ENCODE measurements at places on chromosomes 16 and 17.

DNA sequence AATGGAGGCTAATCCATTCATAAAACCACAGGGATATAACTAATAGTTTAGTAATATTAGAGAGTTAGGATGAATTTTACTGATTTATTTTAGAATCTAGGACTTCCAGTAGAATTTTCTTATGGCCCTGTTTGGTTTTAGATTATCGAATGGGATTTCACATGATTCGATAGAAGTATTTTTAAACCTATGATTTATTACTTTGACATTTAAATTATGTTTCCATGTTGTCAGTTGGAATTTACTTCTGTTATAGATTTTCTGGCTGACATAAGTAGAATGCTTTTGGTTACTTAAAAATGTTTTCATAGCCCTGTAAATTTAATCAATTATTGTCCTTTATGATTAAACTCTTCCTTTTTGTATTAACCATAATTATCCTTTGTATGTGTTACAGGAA lies 158.8 kb downstream of the CHD9 start:
- DNase-seq = no peak

DNA sequence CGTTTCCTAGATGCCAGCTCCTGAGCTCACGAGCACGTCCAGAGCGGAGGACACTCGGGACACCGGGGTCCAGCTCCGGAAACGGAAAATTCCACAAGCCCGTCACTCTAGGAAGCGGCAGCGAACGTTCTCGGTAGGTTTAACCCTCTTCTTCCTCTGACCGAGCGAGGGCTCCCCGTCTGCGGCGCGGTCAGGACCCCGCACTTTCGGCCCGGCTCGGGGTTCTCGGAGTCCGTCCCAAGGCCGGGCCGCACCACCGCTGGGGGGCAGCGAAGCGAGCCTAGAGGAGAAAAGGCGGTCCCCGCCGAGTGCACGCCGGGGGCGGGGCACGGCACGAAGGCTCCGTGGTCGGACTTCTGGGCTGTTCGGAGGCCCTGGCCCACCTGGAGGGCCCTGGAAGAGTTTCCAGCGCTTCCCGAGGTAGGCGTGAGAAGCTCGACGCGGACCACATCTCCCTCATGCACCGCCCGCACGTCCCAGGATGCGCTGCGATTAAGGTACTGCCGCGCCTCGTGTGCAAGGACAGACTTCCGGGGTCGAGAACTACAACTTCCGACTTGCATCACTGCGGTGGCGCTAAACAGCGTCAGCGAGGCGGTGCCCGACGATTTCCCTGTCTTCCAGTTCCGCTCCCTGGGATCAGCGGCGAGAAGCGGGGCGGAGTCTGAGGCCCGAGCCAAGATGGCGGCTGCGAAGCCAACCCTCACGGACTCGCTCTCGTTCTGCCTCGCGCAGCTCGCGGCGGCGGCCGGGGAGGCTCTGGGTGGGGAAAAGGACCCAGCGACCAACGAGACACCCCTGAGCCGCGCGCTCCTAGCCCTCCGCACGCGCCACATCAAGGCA lies at the start of gene ARMC5:
TSS of gene ARMC5 (plus strand) at position 658 of the 843 bp plus-strand sequence. CDS start at position 682, 24 bp downstream.
- peak; percentile 84 for DNase-seq

GRCh38 chr16:72939247-72939646 lies 108.7 kb downstream of the ZFHX3 start:
- no peak for DNase-seq

DNA sequence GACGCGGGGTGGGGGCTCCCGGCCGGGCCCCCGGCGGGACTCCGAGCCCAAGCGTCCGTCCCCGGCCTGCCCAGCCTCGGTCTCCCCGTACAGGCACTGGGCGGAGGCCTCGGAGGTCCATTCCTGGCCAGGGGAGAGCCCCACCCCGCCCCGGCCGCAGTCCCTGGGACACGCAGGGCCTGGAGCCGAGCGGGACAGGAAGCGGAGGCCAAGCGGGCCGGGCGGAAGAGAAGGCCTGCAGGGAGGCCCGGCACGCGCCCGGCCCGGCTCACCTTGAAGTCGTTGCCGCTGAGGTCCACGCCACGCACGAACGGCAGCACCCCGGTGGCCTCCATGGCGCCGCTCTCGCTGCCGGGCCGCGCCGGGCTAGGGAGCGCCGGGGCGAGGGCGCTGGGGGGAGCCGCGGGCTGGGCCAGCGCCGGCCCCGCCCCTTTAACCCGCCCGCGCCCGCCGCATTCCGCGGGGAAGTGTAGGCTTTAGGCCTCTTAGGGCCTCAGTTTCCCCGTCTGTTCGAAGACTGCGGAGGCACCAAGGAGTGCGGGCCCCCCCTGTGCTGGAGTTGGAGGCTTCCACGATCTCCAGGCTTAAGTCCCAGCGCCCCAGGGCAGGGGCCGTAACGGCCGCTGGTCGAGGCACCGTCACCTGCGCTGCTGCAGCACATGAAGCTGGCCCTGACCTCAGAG lies at the start of gene FLII:
TSS of gene FLII (minus strand) at position 383 of the 683 bp plus-strand sequence. CDS start at position 335, 48 bp downstream.
- peak; percentile 31 for DNase-seq

GRCh38 chr17:81380131-81380530 lies 15.1 kb upstream of the BAHCC1 start:
- DNase-seq = no peak

GRCh38 chr16:1787322-1788094 lies 4.7 kb downstream of the NUBP2 start:
- DNase-seq = no peak

DNA sequence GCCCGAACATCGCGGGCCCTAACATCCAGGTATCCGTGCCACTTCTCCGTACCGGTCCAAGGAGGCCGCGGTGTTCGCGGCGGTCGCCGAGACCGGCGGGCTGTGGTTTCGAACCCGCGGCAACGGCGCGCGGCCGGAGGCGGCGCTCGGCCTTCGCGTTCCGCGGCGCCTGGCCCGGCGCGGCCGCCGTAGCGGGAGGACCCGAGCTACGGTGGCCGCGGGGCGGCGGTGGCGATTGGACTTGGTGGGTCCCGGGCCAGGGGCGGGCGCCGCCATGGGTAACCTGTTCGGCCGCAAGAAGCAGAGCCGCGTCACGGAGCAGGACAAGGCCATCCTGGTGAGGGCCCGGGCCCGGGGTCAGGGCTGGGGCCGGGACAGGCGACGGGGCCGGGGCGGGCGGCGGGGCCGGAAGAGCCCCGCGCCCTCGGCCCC lies at the start of gene CHMP6:
TSS of gene CHMP6 (plus strand) at position 197 of the 432 bp plus-strand sequence. CDS start at position 275, 78 bp downstream.
- no peak for DNase-seq

DNA sequence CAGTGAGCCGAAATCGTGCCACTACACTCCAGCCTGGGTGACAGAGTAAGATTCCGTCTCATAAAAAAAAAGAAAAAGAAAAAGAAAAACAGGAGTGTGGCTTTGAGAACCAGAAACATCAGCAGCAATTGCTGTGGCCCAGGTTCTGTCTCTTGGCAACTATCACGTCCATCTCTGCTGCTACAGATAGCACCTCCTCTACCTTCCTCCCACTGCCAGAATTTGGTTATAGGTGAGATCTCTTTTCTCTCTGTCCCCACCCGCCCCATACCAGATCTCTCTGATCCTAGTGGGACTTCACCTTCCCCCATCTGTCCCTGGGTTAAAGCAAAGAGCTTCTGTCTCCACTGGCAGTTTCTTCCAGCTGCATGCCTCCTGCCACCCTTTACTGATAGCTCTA lies 3.1 kb downstream of the TLCD2 start:
- DNase-seq = no peak

- no peak for DNase-seq
These were observed 4.4 kb upstream of the IL27 start for GRCh38 chr16:28511031-28511430.

- DNase-seq = no peak
These were observed 229.8 kb downstream of the KATNIP start for GRCh38 chr16:27779641-27780164.

- no peak for DNase-seq
These were observed 484.5 kb upstream of the ERCC4 start for GRCh38 chr16:13435415-13435814.

DNA sequence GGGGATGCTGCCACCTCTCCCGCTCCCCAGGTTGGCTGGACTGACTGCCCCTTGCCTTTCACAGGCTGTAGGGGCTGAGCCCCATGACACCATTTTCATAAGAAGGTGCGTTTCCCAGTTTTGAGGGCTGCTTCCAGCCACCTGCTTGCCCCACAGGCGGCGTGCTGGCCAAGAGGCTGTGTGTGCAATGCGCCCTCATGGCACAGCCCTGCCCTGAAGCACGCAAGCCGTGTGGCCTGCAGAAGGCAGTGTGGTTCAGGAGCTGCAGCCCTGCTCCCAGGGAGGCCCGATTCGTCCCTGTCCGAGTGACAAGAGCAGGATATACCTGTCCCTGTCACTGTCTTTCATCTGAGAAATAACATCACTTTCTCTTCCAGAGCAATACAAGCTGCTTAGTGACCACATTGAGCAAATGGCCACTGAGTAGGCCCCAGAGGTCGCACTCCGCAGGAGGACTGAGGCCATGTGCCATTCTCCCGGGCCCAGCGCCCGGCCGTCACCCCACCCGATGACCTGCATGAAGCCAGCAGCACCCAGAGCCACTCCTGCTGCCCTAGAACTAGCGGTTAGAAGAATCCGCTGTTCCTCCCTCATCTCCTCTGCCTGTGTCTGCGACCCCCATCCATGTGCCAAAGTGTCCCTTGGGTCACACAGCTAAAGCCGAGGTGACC lies 24.2 kb downstream of the CIBAR2 start:
- DNase-seq = no peak

GRCh38 chr17:41178341-41178740 lies 320 bp upstream of the KRTAP4-2 start:
- no peak for DNase-seq

DNA sequence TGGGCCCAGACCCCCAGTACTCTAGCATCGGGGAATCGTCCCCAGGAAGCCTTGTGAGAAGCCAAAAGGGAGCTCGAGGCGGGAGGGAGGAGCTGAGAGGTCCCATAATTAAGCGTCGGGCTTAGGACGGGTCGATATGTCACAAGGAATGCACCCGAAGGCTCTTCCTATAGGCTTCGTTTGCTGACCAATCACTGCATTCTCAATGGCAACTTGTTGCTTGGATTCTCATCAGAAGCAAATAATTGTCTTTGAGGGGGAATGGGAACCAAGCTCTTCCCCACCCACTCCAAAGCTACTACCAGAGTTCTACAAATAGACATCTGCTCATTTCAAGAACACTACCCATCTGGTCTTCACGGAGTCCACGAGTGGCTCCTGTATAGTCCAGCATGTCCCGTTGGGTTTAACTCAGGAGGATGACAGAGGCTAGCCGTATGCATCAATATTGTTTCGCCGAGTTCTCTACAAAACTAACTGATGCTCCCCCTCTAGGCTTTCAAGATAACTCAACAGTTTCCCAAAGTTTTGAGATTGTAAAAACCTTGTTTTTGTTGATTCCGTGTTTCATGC lies 628 bp upstream of the BLMH start:
- DNase-seq = peak; percentile 40

GRCh38 chr17:15414532-15415306 lies 52.7 kb downstream of the CDRT4 start:
- no peak for DNase-seq

DNA sequence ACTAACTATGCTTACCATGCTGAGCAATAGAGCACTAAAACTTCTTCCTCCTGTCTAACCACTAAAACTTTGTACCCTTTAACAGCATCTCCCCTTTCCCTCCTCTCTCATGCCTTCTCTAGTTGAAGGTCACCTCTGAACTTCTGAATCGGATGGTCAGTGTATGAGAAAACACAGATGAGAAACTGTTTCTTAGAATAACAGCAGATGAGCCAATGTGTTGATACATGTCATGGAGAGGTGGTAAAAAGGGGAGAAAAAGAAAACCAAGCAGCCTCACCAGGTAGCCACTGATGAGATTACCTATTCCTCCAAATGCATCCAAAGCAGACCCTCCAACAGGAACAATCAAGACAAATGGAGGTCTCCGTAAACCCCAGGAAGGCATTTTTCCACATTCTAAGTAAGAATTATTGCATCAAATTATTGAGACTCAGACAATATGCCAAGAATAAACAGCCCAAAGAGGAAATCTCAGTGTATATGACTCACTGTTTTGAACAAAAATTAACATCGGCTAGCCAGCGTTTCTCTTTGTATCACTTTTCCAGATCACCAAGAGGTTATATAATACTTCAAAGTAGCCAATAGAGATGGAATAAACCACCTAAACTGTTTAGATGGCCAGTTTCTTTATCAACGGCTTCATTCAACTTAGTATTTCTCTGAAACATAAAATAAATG lies 793.3 kb upstream of the SOX9 start:
- DNase-seq = no peak

- no peak for DNase-seq
These were observed 6.0 kb downstream of the ARHGAP23 start for GRCh38 chr17:38434178-38434665.

DNA sequence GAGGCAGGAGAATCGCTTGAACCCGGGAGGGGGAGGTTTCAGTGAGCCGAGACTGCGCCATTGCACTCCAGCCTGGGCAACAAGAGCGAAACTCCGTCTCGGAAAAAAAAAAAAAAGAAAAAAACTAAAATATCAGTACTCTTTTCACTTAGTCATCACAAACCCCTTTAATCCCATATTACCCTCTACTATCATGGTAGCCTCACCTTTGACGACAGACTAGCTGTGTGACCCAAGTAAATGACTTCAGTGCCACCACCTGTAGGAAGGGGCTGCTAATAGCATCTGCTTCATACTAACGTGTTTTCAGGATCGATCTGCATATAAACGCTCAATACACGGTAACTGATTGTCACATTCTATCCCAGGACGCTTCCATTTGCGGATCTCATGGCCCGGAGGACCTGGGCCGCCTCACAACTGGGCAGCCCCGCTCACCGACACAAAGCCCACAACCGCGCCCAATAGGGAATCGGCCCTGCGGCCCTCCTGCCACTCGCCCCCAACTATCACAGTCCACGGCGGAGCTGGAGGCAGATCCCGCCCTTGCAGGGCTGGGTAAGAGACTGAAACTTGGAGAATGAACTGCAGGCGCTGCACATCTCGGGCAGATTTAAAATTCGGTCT lies 1.1 kb upstream of the ZNF263 start:
- DNase-seq = peak; percentile 64

GRCh38 chr17:50169881-50170459 lies 4.2 kb downstream of the SGCA start:
- DNase-seq = no peak

- DNase-seq = no peak
These were observed 716.3 kb downstream of the WWOX start for GRCh38 chr16:78815713-78816112.

GRCh38 chr16:70421014-70421413 lies 17.9 kb downstream of the ST3GAL2 start:
- no peak for DNase-seq

DNA sequence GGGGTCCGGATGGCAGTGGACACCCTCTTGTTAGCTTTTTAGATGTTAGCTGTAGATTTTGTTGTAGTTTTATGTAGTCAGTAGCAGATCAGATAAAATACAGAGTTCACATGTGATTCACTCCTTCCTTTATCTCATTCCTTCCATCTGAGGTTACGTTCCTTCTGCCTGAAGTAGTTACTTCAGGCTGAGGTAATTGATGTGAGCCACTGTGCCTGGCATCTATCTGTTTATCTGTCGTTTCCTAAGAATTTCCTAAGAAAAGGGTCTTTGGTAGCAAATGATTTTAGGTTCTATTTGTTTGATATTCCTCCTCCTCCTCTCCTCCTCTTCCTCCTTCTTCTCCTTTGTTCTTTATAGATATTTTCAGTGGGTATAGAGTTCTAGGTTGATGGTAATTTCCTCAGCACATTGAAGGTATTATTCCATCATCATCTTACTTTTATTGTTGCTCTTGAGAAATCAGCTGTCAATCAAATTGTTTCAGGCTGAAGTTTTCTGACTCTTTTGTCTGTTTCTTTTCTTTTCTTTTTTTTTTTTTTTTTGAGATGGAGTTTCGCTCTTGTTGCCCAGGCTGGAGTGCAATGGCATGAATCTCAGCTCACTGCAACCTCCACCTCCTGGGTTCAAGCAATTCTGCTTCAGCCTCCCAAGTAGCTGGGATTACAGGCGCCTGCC lies 29.6 kb upstream of the FBXO47 start:
- no peak for DNase-seq

All from NCI-H748 treated with DMSO at 0.1 percent for 48 hours (cell line).